NCI-H1436 (cell line): ENCODE measurements at places on chromosomes 2 and 18.

GRCh38 chr18:39389800-39390379 lies 1824.3 kb upstream of the CELF4 start:
- DNase-seq = no peak

DNA sequence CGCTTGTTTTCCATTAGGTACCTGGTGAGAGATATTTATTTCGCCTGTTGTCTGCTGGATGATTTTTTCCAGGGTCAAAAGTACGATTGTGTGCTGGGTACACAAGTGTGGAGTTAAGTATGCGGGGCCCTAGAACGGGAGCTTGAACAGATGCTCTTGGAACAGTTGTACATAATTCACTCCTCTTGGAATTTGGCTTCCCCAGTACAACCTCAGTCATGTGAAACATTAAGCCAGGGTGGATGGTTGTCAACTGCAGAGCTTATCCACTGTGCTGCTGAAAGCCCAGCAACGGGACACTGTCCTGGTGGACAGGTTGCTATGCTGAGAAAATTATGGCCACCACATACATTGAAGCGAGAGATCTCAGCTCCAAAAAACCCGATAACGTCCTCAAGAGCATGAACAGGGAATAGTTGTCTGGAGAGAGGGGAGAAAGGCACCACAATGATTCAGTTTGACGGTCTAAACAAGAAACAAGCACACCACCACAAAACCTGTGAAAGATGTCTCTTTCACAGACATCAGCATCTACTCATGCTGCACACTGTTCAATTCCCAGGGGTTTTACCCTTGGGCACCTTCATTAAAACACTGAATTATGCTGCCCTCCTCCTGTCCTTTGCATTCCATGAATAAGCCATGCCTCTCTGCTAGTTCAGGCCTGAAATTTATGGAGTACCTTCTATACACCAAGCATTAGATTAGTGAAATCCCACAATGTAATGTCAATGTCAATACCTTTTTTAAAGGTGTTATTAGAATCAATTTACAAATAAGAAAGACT lies 176.8 kb upstream of the TRIB2 start:
- no peak for DNase-seq

DNA sequence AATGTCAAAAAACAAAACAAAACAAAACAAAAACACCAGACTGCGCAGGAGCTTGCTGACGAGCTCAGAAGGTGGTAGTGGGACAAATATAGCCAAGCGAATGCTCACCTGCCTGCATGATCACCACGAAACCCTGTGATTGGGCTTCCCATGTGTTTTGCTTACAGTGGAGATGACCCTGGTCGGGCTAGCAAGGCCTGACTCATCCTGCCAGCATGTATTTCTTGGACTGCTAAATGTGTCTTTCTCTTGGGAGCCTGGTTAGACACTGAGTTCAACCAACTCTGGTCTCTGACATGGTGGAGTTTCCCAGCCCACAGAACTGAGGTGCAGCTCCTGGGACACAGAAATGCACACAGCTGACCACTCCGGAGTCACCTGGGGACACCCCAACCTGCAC lies 30.7 kb upstream of the DUSP2 start:
- DNase-seq = no peak

- DNase-seq = no peak
Observed at GRCh38 chr2:238226698-238227586, 12.9 kb downstream of the HES6 start.

GRCh38 chr2:223779877-223780276 lies 57.5 kb downstream of the AP1S3 start:
- DNase-seq = no peak

- no peak for DNase-seq
Observed at GRCh38 chr2:204586444-204587180, 41.3 kb downstream of the PARD3B start.

GRCh38 chr2:39991298-39991697 lies 212.2 kb upstream of the THUMPD2 start:
- no peak for DNase-seq

DNA sequence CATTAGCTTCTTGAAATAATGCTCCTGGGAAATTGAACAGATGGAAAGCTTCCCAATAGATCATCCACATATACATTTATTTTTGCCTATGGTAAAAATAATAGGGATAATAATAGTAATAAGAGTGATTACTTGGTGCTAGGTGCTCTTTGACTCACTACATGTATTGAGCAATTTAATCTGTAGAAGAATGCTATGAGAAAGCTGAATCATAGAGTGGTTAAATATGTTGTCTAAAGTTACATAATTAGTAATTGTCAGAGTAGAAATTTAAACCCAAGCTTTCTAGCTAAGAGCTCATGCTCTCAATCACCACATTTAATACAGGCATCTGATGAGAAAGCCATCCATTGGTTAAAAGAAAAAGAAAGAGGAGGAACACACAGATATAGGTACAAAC lies 590.5 kb upstream of the SLC8A1 start:
- no peak for DNase-seq

DNA sequence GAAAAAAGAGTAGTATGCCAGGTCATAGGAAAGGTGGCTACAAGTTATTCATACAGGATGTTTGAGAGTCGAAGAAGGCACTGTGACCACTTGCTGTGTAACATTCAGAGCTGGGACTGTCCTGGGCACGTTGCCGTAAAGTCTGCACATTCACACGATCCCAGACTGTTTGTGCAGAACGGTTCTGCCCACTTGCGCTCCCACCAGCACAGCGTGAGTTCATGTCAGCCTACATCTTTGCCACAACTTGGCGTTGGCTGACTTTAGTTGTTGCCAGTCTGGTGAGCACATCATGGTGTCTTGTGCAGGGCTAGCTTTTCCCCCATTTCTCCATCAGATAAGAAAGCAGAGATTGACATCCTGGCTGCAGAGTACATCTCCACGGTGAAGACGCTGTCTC lies 7.0 kb downstream of the ING5 start:
- no peak for DNase-seq

- no peak for DNase-seq
Observed at GRCh38 chr2:146576339-146577111, 1268.3 kb upstream of the ACVR2A start.

DNA sequence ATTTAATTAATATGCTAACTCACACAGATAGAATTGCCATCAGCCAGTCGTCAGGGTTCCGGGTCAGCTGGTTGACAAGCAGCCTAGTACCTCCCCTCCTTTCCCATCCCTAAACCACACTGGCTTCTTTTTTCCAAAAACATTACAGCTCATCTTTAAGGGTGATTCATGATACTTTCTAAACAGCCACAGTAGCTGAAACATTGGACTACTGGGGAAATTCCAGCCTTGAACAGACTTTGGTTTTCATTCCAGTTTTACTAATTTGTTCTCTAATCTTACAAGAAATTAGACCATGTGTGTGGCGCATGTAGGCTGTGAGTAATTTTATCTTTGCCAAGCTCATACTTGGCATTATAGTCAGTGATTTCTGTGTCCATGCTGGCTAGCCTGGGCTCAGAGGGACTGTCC lies 110.8 kb downstream of the FMNL2 start:
- DNase-seq = no peak

DNA sequence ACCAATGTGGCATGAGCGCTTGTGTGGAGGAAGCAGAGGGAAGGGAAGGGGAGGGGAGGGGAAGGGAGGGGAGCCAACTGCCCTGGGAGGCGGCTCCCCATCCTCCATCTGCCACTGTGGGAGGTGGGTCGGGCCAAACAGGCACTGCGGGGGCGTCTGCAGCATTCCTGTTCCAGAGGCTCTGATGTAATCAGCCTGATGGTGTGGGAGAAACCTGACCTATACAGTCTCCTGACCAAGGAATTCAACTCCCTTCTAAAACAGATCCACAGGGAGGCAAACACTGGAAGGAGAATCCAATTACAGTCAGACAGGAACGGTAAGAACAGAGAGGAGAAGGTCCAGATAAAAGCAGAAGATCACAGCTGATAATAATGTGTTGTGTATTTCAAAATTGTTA lies 88.8 kb downstream of the CD8B2 start:
- DNase-seq = no peak

GRCh38 chr2:42132191-42132965 lies 36.8 kb upstream of the EML4 start:
- no peak for DNase-seq

DNA sequence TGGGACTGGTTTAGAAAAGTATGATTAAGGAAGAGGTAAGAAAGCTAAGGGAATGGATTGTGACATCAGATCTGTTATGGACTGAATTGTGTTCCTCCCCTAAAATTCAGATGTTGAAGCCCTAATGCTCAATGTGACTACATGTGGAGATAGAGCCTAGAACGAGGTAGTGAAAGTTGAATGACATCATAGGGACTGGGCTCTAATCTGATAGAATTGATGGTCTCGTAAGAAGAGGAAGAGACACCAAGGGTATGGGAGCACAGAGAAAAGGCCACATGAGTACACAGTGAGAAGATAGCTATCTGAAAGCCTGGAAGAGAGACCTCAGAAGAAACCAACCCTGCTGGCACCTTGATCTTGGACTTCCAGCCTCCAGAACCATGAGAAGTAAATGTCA lies 178.3 kb downstream of the TRIB2 start:
- no peak for DNase-seq

DNA sequence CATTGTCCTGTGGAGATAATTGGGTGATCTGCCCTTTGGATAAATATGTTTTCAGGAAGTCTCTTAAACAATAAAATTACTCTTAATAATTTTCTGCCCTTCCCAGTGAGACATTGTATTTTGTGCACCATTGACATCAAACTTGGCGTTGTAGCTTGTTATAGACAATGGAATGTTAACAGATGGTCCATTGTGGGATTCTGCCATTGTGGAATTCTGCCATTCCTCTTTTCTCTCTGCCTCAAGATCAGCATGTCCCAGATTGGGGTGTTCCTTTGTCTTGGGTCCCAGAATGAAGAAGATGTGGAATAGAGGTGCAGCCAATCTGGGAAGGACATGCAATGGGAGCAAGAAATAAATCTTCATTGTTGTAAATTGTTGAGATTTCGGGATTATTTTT lies 15.1 kb upstream of the LDAH start:
- DNase-seq = no peak

GRCh38 chr2:47038656-47039488 lies 116.2 kb downstream of the STPG4 start:
- DNase-seq = no peak

DNA sequence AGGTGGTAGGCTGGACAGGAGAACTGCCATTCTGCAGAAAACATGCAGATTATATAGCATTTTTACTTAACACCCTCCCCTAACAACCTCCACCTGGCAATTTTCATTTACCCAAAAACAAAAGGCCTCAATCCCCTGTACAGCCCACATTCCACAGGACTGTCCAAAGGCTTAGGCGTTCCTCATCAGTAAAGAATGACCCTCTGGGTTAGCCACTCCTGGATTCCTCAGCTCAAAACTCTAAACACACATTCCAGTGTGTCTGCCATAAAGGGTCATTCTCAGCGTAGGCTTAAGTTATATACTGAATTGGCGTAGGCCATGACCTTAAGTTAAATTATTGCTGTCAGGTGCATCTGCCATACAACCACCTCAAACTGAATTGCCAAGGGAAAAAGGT lies 261.8 kb upstream of the CHAC2 start:
- DNase-seq = no peak

DNA sequence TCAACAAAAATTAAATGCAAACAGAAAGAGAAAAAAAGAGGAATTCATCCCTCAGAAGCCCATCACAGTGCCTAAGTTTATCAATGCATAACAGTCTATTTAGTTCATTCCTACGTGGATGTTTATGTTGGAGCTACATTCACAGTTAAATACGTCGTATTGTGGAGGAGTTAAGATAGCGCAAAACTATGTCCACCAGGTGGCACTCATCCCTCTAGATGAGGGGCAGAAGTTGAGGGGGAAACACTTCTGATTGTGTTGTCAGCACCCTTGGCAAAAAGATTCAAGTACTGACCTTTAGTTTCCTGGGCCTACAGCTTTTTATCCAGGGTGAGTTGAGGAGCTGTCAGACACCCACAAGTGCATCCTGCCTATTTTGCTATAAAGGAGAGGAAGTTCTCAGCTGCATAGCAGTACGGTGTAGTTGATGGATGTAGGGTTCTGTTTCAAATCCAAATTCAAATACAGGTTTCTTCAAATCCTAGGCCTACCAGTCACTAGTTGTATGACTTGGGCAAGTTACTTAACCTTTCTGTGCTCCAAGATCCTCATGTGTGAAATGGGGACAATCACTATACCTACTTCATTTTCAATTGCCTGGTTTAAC lies 26.8 kb upstream of the MYO1B start:
- peak; percentile 13 for DNase-seq

GRCh38 chr2:88967844-88968243 lies 276.4 kb downstream of the RPIA start:
- DNase-seq = no peak

DNA sequence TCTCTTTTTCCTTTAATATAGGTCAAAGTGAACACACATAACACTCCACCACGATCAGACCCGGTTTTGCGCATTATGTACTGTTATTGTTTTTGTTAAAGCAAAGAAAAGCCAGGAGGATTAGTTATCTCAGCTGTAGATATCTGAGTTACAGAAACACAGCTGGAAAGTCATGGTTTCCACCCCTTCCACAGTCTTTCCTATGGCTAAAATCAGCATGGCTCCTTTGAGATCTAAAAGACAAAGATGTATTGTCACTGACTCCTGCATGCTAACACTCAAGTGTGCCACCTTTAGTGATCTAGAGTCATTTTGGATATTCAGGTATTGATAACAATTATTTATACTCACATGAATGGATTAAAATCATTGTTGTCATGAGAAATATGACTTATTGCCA lies 260.0 kb downstream of the FIGN start:
- DNase-seq = no peak

GRCh38 chr18:22391407-22392345 lies 26.0 kb downstream of the CTAGE1 start:
- DNase-seq = no peak

- no peak for DNase-seq
Observed at GRCh38 chr2:241680827-241681599, 5.6 kb downstream of the DTYMK start.

DNA sequence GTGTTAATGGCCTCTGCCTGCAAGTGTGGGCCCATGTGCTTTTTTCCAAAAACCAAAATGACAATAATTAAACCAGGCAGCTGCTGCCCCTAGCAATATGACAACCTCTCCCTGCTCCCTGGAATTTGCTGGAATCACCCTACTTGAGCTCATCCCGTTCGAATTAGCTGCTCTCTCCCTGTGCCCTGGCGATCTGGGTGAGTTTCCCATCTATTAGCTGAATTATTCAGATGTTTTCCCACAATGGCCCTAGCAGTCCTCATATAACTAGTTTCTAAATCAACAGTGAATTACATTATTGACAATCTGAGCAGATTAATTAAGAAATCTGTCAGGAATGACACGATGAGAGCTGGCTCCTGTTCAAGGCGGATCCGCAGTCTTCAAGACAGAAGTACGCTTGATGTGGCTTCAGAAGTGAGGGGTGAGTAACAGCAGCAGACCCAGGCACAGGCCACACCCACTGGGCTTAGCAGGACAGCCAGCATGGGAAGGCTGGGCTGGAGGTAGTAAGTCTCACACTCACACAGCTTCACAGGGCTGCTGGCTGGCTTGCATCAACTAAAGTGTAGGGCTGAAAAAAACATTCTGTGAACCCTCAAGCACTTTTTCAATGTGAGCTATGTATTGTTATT lies 366.2 kb upstream of the ID2 start:
- no peak for DNase-seq

- DNase-seq = no peak
Observed at GRCh38 chr2:99520813-99521212, 31.0 kb upstream of the REV1 start.

- no peak for DNase-seq
Observed at GRCh38 chr2:191500566-191500883, 177.4 kb upstream of the NABP1 start.

GRCh38 chr18:10027461-10027860 lies 113.6 kb downstream of the VAPA start:
- DNase-seq = no peak

GRCh38 chr18:49754866-49755265 lies 58.5 kb downstream of the ACAA2 start:
- DNase-seq = no peak
